Hematopoietic multipotent progenitor cell treated with erythropoietin and hydrocortisone succinate and interleukin-3 and kit ligand, for 15 days (in vitro differentiated cells): ENCODE measurements at places on chromosomes 3 and 15.

DNA sequence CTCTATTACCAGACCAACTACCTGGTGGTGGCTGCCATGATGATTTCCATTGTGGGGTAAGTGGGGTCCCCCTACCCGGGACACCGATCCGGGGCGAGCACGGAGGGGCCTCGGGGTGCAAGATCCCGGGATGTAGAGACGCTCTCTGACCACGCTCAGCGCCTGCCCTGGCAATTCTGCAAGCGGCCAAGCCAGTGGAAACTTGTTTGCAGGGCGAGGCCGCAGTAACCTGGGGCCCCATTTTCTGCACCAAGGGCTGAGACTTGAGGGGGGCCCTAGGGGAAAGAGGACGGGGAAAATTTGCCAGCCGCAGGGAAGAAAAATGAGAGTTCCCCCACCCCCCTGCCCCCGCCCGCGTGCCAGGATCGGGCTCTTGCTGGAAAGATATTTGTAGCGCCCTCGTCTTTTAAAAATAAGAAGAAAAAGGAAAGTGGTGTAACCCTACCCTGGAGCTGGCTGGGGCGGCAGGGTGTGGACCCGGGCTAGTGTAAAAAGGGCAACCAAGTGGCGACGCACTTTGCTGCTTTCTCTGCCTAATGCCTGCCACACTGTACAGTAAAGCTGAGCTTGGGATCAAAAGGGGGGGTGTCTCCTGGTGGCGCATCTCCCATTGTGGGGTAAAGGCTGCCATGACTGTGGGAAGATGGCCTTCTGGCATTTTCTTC, 563 bp downstream of the ARL6IP5 start:
- DNase-seq, result peak; percentile 45

DNA sequence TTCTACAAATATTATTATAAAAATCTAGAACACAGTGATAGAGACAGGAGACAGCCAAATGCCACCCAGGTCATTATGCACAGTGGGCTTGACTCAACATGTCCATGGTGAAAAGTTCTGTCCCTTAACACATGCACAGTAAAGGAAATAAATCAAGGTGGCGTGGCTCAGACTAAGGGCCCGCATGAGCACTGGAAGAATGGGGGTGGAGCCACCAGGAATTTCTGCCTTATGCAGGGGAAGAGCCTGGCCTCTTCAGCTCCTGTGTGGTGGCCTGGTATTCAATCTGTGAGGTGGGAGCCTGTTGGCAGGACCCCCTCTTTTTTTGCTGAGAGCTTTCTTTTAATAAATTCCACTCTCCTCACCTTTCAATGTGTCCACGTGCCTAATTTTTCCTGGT, 17.2 kb upstream of the SPG21 start:
- no peak for DNase-seq

GRCh38 chr3:81916890-81917289, 155.4 kb upstream of the GBE1 start:
- DNase-seq, result no peak

- DNase-seq, result no peak
Observed at GRCh38 chr3:76365275-76365674, 579.9 kb upstream of the ZNF717 start.

GRCh38 chr3:107931326-107931725, 159.5 kb downstream of the CD47 start:
- no peak for DNase-seq

GRCh38 chr15:27061739-27062138, 90.8 kb downstream of the GABRG3 start:
- no peak for DNase-seq
